ENCODE measurements at places on chromosomes 13 and 19.

DNA sequence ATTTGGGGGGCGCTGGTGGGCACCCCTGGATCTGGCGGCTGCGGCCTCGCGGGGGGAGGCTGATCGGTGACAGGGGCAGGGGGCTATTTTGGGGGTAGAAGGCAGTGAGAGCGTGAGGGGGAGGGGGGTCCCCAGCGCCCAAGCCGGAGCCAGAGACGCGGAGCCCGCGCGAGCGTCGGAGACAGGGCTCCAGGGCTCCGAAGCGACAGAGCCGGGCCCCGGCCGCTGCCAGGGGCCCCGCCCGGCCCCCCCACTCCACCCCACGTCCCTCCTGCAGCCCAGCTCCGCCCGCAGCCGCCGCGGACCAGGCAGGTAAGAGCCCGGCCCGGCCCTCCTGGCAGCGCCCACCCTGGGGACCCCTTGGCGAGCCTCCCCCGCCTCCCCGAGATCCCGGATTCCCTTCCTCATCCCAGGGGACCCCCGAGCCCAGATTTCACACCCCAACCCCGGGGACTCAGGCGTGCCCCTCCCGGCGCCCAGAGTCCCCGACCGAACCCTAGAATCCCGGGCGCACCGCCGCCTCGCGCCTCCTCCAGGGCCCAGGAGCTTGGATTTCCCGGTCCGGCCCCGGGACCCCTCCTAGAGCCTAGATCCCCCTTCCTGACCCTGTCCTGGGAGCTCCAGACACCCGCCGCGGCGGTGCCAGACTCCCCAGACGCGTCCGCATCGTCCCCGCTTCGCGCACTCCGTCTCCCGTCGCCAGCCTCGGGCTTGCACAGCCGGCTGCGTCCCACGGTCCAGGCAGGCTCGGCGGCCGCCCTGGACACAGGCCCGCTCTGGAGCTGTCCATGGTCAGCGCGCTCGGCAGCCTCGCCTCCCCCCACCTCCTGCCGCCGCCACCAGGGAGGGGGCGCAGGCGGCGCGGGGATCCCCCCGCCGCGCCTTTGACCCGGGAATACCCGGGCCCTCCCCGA lies at the start of gene PPFIA3:
PPFIA3 (plus strand) TSS at position 134 of the 914 bp plus-strand sequence. CDS start 8,330 bp downstream, outside the sequence.
- no peak for DNase-seq

GRCh38 chr13:62578402-62578801 lies 1162.8 kb upstream of the PCDH20 start:
- no peak for DNase-seq

DNA sequence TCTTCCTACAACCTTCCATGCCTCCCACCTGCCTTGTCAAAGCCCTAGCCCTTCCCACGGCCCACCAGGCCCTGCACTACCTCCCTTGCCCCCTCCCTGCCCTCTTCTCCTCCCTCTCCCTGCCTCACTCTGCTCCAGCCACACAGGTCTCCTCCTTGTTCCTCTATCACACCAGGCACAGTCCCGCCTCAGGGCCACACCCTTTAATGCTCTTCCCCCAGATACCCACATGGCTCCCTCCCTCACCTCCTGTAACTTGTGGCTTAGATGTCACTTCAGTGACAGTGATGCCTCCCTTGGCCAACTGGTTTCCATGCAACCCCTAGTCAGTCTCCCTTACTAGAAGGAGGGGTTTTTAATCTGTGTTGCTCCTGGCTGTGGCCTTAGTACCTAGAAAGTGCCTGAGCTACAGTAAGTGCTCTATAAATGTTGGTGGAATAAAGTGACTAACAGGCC lies 1.3 kb downstream of the SIRT6 start:
- no peak for DNase-seq

DNA sequence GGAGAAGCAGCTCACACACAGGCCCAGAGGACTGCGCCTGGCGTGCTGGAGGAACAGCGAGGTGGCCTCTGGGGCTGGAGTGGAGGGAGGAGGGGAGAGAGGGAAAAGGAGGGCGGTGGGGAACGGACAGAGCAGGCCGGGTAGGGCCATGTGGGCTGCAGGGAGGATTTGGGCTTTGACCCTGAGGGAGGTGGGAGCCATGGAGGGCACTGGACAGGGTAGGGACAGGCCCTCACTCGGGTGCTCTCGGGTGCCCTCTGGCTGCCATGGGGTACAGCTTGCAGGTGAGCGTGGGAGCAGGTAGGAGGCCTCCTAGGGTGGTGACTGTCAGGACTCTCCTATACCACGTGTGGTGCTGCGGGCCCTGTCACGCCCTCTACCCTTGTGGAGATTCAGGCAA lies 22.8 kb downstream of the PLIN4 start:
- no peak for DNase-seq

GRCh38 chr19:56725829-56726424 lies 54.4 kb upstream of the ZNF835 start:
- DNase-seq = no peak

GRCh38 chr13:84985860-84986259 lies 813.4 kb downstream of the SLITRK6 start:
- no peak for DNase-seq

- DNase-seq = no peak
Observed at GRCh38 chr13:110555601-110556223, 5.8 kb downstream of the RAB20 start.

- no peak for DNase-seq
Observed at GRCh38 chr19:54517483-54517882, 14.9 kb downstream of the LAIR2 start.

GRCh38 chr19:13152356-13152973 lies 2.3 kb downstream of the IER2 start:
- DNase-seq = no peak

GRCh38 chr19:10195199-10195519 lies 406 bp upstream of the DNMT1 start:
- DNase-seq = no peak

- no peak for DNase-seq
Observed at GRCh38 chr19:10104665-10105508, 1.3 kb upstream of the PPAN start.

DNA sequence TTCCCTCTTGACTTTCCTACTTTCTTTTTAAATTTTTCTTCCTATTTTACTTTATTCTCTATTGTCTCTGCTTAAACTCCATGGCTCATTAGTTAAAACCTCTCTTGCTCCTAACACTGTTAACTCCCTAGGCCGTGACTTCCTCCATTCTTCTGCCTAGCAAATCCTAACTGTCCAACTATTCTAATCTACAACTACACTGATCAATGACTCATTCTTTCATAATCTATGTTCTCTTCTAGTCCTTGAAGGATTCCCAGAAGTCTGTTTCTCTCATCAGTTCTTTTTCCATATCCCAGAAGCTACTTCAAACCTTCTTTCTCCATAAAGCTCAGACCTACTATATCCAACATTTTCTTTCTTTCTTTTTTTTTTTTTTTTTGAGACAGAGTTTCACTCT lies 66.9 kb downstream of the MICU2 start:
- DNase-seq = no peak
